Adrenal gland (tissue), 19 donors: ENCODE measurements at places on chromosomes 5 and 9. TPM values are rescaled to one million over a fixed set of nuclear protein-coding genes. Genes with fewer than 3 reads are reported as not detected.
A peak's percentile ranks its signal among the peaks of the same experiment; 100 is the strongest.

DNA sequence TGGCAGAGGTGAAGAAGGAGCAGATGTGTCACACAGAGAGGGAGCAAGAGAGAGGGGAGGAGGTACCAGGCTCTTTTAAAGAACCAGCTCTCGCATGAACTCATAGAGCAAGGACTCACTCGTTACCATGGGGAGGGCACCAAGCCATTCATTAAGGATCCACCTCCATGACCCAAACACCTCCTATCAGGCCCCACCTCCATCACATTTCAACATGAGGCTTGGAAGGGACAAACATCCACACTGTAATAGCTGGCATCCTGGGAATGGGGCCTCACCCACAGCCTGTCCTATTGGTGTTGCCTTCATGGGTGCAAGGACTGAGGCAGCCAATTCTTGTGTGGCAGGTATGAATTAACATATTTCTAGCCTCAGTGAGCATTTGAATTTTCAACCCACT, 11.6 kb upstream of the TNFAIP8 start:
- DNase-seq = no peak
- no peaks in the 10 kb centered on the region for H3K27me3 ChIP-seq
- H3K27ac ChIP-seq = no peak overlapping the region
- no peaks in the 10 kb centered on the region for H3K36me3 ChIP-seq
- H3K4me1 ChIP-seq = no peaks in the 10 kb centered on the region

DNA sequence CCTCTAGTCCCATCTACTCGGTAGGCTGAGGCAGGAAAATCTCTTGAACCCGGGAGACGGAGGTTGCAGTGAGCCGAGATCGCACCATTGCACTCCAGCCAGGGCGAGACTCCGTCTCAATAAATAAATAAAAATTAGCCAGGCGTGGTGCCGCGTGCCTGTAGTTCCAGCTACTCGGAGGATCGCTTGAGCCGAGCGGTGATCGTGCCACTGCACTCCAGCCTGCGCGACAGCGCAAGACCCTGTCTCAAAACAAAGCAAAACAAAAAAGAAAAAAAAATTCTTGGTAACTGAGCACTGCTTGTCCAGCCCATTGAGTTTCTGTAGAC, 710 bp upstream of the WDR55 start:
- peak overlapping the region; percentile 57 for H3K4me3 ChIP-seq
- H3K27ac ChIP-seq = peak overlapping the region; percentile 98
- peaks cover 10% of the 10 kb centered on the region for H3K4me1 ChIP-seq

DNA sequence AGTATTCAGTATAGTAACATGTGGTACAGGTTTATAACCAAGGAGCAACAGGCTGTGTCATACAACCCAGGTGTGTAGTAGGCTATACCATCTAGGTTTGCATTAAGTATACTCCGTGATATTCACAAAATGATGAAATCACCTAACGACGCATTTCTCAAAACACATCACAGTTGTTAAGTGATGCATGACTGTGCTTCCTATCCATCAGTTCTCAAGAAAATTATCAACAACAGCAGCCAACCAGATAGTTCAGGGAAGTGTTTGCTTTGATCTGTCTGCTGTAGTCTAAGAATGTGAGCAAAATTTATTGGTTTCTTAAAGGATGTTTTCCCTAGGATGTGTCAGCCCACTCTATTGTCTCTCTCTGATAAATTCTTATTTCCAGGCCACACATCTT, 7.4 kb downstream of the ZBTB26 start:
- no peak overlapping the region for H3K4me3 ChIP-seq
- H3K4me1 ChIP-seq = no peaks in the 10 kb centered on the region
- H3K27ac ChIP-seq = no peak overlapping the region
- no peaks in the 10 kb centered on the region for H3K27me3 ChIP-seq
- peaks cover 6% of the 10 kb centered on the region for H3K36me3 ChIP-seq

- DNase-seq = no peak
- no peaks in the 10 kb centered on the region for H3K27me3 ChIP-seq
- no peak overlapping the region for H3K4me3 ChIP-seq
- H3K36me3 ChIP-seq = peaks cover 42% of the 10 kb centered on the region
Measured at GRCh38 chr9:127496974-127497373, 45.7 kb downstream of the LRSAM1 start.

DNA sequence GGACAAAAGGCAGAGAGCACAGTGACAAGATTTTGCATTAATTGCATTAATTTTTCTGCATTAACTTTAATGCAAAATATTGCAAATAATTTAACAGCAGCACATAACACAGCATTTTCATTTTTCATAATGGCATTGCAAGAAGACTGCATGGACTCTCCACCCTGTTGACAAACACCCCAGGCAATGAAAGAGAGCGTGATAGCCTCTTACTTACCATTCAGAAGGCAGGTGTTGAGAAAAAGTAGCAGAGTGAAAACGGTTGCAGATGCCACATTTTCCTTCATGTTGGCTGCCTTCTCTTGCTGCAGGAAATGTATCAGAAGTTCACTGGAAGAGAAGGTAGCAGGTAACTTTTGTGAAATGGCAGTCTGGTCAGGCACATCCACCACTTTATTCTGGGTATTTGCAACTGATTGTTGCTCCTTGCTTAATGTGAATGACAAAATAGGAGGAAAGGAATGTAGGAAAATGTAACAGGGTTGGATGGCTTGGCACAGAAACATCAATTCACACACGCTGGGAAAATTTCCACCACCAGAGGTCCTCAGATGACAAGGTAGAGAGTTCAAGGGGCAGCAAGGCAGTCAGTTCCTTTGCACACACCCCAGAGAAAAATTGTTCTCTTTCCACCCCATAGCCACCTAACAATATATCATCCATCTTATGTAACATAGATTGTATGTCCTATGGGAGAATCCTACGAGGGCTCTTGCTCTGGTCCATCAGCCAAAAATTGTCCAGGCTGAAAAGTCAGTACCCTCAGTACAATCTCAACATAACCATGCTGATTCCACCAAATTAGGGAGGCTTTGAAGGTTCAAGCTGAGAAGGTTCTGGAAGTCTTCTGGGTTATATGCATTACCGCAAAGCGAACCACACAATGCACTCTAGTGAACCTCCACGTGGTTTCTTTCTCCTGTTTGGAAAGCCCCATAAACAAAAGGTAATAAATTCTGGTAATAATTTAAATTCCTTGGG, 41.9 kb upstream of the AGXT2 start:
- peaks cover 4% of the 10 kb centered on the region for H3K4me1 ChIP-seq
- no peaks in the 10 kb centered on the region for H3K27me3 ChIP-seq

- H3K27ac ChIP-seq = no peak overlapping the region
- no peaks in the 10 kb centered on the region for H3K27me3 ChIP-seq
- H3K36me3 ChIP-seq = no peaks in the 10 kb centered on the region
- no peak overlapping the region for H3K4me3 ChIP-seq
- DNase-seq = no peak
Measured at GRCh38 chr5:157558041-157558595, 17.5 kb downstream of the ADAM19 start.

DNA sequence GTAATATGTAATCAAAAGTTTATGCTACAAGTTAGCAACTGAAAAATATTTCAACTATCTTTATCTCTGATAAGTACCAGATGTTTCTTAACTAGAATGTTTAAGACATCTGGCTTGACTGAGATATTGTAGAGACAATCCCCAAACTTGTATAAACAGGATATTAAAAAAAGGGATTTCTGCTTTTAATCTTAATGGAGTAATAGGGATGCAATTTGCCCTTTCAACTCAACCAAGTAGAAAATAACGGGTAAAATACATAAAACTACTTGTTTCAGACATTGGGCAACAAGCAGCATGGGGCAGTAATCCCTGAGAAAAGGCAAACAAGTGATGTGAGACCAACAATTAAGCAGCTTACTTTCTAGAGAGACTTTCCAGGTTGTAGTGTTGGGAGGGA, 9.4 kb upstream of the ADAMTS12 start:
- no peak overlapping the region for H3K27ac ChIP-seq
- H3K4me3 ChIP-seq = no peak overlapping the region

DNA sequence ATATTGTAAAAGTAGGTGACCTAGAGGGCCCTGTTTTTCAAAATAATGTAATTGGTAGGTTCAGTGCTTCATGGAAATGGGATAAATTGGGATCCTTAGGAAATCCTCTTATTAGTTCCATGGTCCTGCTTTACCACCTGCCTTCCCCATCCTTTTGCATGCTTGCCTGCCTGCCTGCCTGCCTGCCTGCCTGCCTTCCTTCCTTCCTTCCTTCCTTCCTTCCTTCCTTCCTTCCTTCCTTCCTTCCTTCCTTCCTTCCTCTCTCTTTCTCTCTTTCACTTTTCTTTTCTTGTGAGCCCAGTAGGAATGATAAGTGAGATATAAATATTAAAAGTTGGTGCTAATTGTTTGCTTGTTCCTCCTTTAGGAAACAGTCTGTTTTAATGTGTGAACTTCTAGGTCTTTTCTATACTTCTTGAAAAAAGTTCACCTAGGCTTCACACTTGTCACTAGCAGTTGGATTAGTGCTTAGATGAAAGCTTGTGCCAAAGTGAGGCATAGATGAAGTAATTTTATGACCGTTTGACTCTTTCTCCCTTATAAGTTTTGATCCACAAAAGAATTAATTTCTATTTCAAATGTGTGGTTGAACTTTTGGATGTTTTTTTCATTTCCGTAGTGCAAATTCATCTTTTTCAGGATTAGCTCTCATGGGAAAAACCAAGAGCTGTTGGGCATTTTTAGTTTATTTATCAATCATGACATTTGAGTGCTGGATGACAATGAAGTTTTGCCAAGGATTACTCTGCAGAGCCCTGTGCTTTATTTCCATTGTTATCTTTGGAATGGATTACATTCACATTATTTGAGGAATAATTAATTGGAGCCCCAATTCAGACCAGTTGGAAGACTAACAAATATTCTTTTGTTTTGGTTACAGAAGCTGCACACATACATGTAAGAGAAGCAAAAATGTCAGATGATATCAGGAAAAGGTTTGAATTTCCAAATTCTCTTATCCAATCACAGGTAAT, 30.7 kb downstream of the FOCAD start:
- H3K36me3 ChIP-seq = no peaks in the 10 kb centered on the region
- no peaks in the 10 kb centered on the region for H3K27me3 ChIP-seq
- peaks cover 8% of the 10 kb centered on the region for H3K4me1 ChIP-seq
- H3K4me3 ChIP-seq = no peak overlapping the region
- no peak overlapping the region for H3K27ac ChIP-seq
- DNase-seq = no peak

DNA sequence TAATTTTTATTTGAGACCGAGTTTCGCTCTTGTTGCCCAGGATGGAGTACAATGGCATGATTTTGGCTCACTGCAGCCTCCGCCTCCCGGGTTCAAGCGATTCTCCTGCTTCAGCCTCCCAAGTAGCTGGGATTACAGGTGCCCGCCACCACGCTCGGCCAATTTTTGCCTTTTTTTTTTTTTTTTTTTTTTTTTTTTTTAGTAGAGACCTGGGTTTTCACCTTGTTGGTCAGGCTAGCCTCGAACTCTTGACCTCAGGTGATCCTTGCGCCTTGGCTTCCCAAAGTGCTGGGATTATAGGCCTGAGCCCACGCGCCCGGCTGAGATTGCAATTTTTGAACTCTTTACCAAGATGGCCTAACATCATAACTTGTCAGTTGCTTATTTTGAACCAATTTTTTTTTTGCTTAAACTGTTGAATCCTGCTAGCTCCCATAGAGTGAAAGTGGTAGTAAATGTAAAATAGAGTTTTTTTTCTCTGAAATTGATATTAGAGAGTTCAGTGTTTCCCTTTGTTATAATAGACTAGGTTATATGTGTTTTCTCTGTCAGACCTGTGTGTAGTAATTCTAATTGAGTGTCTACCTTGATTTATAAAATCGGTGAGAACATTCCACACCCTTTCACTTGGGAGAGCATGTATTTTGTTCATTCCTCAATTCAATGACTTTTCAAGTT, 3.8 kb downstream of the GPBP1 start:
- H3K27me3 ChIP-seq = no peaks in the 10 kb centered on the region
- no peak overlapping the region for H3K27ac ChIP-seq
- peaks cover 66% of the 10 kb centered on the region for H3K4me1 ChIP-seq
- H3K36me3 ChIP-seq = no peaks in the 10 kb centered on the region

GRCh38 chr9:123658792-123659191, 271.1 kb downstream of the DENND1A start:
- no peaks in the 10 kb centered on the region for H3K27me3 ChIP-seq
- DNase-seq = no peak
- no peaks in the 10 kb centered on the region for H3K4me1 ChIP-seq
- H3K36me3 ChIP-seq = no peaks in the 10 kb centered on the region

DNA sequence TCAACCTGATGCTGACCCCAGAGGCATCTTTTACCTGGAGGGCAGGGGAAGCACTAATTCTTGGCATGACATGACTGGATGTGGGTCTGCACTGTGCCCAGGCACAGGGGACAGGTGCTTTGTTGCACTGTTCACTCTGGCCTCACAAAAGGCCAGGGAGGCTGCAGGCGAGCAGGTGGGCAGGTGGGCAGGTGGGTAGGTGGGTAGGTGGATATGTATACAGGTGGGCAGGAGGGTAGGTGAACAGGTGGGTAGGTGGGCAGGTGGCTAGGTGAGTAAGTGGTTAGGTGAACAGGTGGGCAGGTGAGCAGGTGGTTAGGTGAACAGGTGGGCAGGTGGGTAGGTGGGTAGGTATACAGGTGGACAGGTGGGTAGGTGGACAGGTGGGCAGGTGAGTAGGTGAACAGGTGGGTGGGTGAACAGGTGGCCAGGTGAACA, 1.5 kb downstream of the PAEP start:
- no peaks in the 10 kb centered on the region for H3K36me3 ChIP-seq
- DNase-seq = no peak
- no peak overlapping the region for H3K4me3 ChIP-seq
- no peak overlapping the region for H3K27ac ChIP-seq
- no peaks in the 10 kb centered on the region for H3K4me1 ChIP-seq

- H3K36me3 ChIP-seq = no peaks in the 10 kb centered on the region
- H3K4me1 ChIP-seq = no peaks in the 10 kb centered on the region
- H3K27ac ChIP-seq = no peak overlapping the region
- no peaks in the 10 kb centered on the region for H3K27me3 ChIP-seq
- DNase-seq = no peak
- H3K4me3 ChIP-seq = no peak overlapping the region
Measured at GRCh38 chr5:7492371-7492770, 96.4 kb downstream of the ADCY2 start.

DNA sequence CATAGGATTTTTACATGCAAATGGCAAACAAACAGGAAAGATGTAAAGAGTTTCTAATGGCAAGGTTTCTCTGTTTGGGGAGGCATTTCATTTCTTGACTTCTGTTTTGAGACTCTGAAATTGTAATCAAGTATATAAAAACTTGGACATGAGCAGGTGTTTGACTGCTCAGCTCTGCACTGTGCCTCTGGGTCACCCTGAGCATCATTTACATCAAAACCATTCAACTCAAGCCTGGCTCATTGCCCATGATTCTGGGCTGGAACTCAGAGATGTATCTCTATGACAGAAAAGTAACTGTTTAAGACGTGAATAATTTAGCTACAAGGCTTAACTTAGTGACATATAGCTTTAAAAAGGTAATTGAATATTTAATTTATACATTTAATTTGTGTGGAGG, 1402.4 kb upstream of the NUDT12 start:
- no peak overlapping the region for H3K4me3 ChIP-seq
- no peak overlapping the region for H3K27ac ChIP-seq
- H3K36me3 ChIP-seq = no peaks in the 10 kb centered on the region
- H3K27me3 ChIP-seq = no peaks in the 10 kb centered on the region

FRRS1L gene
- 8.2 TPM for total RNA-seq

PKD2L2 gene
- total RNA-seq = not detected

LCP2 gene
- 27.3 TPM for total RNA-seq

AHRR gene
- total RNA-seq = 0.17 TPM
